ENCODE measurements at places on chromosomes 6 and 20. TPM values are rescaled to one million over a fixed set of nuclear protein-coding genes. Genes with fewer than 3 reads are reported as not detected.

- DNase-seq = no peak
- H3K4me1 ChIP-seq = no peaks in the 10 kb centered on the region
- no peak overlapping the region for H3K27ac ChIP-seq
- H3K4me3 ChIP-seq = no peak overlapping the region
- H3K27me3 ChIP-seq = no peaks in the 10 kb centered on the region
These were observed 386.0 kb downstream of the SMOC2 start for GRCh38 chr6:168826726-168827585.

DNA sequence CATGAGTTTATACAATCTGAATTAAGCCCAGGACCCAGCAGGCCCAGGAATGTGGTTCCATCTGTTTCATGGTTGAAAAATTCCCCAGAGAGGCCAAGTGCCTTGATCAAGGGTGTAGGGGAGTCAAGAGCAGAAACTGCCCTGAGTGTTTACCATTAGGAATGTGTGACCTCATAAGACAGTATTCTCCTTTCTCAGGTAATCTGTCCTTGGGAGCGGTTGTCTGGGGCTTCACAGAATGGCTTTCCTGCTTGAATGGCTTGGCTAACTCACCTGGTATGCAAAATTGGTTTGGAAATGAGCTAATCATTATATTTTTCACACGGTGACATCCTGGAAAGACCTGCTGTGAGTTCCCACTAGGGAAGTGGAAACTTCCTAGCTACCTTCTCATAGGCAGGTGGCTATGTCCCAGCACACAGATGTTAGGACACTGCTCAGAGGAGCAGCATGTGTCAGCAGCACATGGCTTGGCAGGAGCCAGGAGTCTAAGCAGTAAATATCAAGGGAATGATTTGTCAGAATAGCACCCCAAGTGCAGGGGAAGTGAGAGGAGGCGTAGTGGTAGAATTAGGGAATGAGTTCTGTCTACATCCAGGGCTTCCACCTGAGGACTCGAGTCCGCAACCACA lies 17.7 kb downstream of the CLIC5 start:
- H3K4me3 ChIP-seq = no peak overlapping the region
- no peaks in the 10 kb centered on the region for H3K4me1 ChIP-seq
- H3K27me3 ChIP-seq = no peaks in the 10 kb centered on the region
- no peak overlapping the region for H3K27ac ChIP-seq

GRCh38 chr6:100105138-100105537 lies 111.1 kb upstream of the MCHR2 start:
- peaks cover 2% of the 10 kb centered on the region for H3K27me3 ChIP-seq
- DNase-seq = no peak
- no peaks in the 10 kb centered on the region for H3K36me3 ChIP-seq
- no peak overlapping the region for H3K27ac ChIP-seq

DNA sequence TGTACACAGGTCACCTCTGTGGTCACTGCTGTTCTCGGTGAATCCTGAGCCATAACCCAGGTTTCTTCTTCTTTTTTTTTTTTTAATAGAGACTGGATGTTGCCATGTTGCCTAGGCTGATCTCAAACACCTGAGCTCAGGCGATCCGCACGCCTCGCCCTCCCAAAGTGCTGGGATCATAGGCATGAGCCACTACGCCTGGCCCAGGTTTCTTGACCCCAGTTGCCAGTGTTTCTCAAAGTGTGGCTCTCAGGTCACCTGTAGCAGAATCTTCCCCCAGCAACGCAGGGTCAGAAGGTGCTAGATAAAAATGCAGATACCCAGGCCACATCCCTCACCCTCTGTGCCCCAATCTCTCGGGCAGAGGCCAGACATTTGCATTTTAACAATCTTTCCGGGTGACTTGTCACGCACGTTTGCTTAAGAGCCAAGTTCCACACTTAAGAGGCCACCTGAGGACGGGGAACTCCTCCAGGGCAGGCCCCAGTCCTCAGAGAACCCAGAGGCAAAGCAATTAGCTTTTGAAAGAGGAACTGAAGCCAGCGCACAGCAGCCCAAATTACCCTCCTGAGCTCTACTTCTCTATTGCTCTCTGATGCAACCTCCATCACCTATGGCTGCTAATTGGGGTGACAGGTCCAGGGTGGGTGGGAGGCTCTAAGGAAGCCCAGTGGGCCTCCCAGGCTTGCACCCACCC lies 81.8 kb downstream of the NFATC2 start:
- peaks cover 53% of the 10 kb centered on the region for H3K4me1 ChIP-seq
- no peak overlapping the region for H3K4me3 ChIP-seq
- peak; percentile 88 for DNase-seq

DNA sequence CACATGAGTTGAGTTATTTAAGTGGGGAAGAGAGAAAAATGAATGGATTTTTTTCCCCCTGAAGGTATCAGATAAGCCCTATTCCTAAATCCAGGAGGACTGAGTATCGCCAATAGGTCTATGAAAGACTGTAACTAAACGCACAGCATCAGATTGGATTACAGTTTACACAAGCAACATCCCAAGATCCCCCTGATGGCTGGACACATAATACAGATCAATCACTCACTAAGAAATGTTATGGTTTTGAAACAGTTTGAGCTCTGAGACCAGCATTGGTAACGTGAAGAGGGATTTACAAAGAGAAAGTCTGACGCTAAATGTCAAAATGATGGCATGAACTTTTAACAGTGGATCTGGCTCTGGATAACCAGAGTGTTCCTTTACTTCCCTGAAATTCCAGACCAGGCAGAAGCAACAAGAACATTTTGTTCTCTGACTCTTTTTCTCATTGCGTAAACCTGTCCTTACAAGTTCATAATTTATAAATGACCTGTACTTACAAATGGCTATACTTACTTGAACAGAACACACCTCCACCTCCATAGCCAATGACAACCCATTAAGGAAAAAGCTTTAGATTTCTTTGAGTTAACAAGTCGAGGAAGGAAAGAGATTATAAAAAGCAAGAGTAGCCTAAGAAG lies 131.8 kb upstream of the BEND3 start:
- H3K36me3 ChIP-seq = no peaks in the 10 kb centered on the region
- no peak overlapping the region for H3K27ac ChIP-seq
- no peaks in the 10 kb centered on the region for H3K27me3 ChIP-seq
- no peak overlapping the region for H3K4me3 ChIP-seq
- no peak for DNase-seq

- H3K27ac ChIP-seq = peak overlapping the region; percentile 58
- peaks cover 26% of the 10 kb centered on the region for H3K4me1 ChIP-seq
- no peaks in the 10 kb centered on the region for H3K27me3 ChIP-seq
- peak overlapping the region; percentile 50 for H3K4me3 ChIP-seq
These were observed 18.7 kb downstream of the HLA-DMB start for GRCh38 chr6:32922083-32922482.

DNA sequence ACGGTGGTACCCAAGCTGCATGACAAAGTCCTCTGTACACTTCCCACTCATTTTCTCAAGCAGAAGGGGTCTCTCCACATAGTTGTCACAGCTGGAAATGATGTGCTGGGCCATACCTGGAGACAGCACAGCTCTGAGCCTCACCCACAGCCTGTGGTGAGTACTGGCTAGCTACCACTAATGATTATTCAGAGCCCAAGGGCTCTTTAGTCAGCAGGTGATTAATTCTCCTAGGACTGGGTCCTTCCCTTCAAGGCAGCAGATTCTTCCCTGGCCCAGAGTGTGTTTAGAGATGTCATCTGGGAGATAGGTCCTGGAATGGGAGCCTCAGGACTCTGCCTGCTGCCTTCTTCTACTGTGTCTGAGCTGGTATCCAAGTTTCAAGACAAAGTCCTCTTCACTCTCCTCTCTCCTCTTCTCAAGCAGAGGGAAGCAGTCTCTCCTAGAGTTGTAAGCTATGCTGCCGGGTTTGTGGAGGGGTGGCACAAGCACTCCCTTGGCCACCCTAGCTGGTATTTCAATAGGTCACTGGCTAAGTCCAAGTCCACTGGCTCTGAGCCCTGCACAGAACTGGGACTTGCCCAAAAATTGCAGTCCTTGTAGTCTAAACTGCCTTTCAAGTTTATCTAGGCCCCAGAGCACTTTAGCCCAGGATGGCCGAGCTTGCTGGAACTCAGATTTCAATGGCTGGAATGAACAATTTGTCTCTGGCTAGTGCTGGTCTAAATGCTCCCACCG lies 49.8 kb upstream of the VGLL2 start:
- H3K36me3 ChIP-seq = no peaks in the 10 kb centered on the region
- H3K27me3 ChIP-seq = no peaks in the 10 kb centered on the region
- no peak overlapping the region for H3K4me3 ChIP-seq
- no peaks in the 10 kb centered on the region for H3K4me1 ChIP-seq
- H3K27ac ChIP-seq = no peak overlapping the region

DNA sequence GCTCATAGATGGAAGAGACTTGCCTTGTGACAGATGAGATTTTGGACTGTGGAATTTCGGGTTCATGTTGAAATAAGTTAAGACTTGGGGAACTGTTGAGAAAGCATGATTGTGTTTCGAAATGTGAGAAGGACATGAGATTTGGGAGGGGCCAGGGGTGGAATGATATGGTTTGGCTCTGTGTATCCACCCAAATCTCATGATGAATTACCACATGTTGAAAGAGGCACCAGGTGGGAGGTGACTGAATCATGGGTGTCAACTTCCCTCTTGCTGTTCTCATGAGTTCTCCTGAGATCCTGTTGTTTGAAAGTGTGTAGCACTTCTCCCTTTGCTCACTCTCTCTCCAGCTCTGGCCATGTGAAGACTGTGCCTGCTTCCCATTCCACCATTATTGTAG lies 17.9 kb downstream of the AHI1 start:
- H3K27me3 ChIP-seq = no peaks in the 10 kb centered on the region
- DNase-seq = no peak

DNA sequence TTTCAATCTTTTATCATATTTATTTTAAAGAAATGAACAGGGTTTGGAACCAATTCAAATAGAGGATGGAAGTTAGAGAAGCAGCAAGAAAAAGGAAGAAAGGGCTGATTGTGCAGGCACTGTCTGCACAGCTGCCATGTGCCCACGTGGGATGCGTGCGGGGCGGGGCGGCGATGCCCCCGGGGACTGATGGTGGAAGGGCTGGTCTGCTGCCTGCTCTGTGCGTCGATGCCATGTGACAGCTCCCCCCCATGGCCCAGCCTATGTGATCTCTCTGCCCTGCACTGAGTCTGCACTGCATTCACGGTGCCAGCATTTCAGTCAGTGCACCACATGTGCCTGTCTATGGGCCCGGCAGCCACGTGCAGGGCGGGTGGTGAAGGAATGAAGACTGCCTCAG lies 96.4 kb downstream of the IRF4 start:
- no peaks in the 10 kb centered on the region for H3K27me3 ChIP-seq
- H3K27ac ChIP-seq = peak overlapping the region; percentile 13
- peak; percentile 92 for DNase-seq
- H3K4me3 ChIP-seq = no peak overlapping the region
- H3K4me1 ChIP-seq = peaks cover 57% of the 10 kb centered on the region

- H3K27me3 ChIP-seq = no peaks in the 10 kb centered on the region
- no peak overlapping the region for H3K27ac ChIP-seq
- H3K4me1 ChIP-seq = no peaks in the 10 kb centered on the region
- no peak overlapping the region for H3K4me3 ChIP-seq
These were observed 76.0 kb downstream of the RSPH3 start for GRCh38 chr6:158923805-158924498.

DNA sequence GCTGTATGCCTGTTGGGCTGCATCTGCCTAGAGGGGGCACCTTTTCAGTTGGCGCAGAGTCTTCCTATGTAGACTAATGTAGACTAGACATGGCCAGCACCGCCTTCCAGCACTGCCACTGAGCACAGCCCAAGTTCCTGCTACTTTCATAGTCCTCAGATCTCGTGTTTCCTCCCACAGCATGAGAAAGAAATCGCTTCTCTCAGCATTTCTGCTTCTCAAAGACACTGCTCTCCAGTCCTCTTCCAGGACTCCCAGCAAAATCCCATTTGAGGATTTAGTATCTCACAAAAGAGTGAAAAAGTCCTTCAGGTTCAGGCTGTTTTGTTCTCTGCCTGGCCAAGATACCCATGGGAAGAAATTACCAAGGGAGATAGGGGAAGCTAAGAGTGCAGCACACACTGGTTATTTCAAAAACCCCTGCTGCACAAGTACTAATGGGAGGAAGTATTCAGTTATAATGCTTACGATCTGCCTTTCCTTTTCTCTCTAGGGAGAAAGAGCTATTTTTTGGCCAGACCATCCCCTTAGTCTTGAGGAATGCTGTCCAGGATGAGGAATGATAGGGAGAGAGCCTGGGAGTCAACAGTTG lies 35.7 kb downstream of the OGFRL1 start:
- DNase-seq = no peak
- no peaks in the 10 kb centered on the region for H3K27me3 ChIP-seq

DNA sequence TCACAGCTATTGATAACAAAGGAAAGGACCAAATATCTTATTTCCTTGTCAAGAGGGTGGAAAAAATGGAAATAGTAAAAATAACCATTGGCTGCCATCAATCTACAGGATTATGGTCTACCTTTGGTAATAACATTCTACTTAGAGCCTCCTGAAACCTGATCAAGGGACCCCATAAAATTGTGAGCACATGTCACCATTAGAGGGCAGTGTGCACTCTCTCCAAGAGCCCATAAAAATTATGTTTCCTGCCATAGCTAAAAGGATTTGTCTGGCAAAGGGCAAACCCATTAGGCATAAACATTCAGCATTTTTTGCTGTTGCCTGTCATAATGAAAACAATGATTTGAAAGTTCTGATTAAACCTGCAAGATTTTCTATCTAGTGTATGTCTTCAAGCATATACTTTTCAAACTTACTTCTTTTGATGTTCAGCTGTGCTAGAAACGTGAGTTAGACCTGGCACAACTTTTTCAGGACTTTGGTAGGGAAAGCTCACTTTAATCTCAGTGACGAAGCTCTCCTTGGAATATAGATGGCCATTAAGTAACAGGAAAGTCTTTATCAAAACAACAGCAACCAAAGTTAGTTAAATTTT lies 120.7 kb upstream of the ZFP64 start:
- H3K27ac ChIP-seq = no peak overlapping the region
- no peaks in the 10 kb centered on the region for H3K36me3 ChIP-seq
- no peaks in the 10 kb centered on the region for H3K27me3 ChIP-seq
- H3K4me1 ChIP-seq = no peaks in the 10 kb centered on the region
- peak; percentile 60 for DNase-seq

- no peak overlapping the region for H3K27ac ChIP-seq
- H3K4me1 ChIP-seq = peaks cover 5% of the 10 kb centered on the region
- no peak for DNase-seq
- no peaks in the 10 kb centered on the region for H3K27me3 ChIP-seq
These were observed 75.7 kb upstream of the UST start for GRCh38 chr6:148671085-148671484.

GRCh38 chr20:56760610-56761009 lies 131.5 kb downstream of the TFAP2C start:
- H3K4me1 ChIP-seq = no peaks in the 10 kb centered on the region
- no peak overlapping the region for H3K4me3 ChIP-seq
- DNase-seq = no peak
- no peaks in the 10 kb centered on the region for H3K27me3 ChIP-seq

GRCh38 chr6:56911847-56912246 lies 43.1 kb upstream of the BEND6 start:
- no peak overlapping the region for H3K27ac ChIP-seq
- no peaks in the 10 kb centered on the region for H3K27me3 ChIP-seq
- H3K4me3 ChIP-seq = no peak overlapping the region
- no peaks in the 10 kb centered on the region for H3K36me3 ChIP-seq
- H3K4me1 ChIP-seq = no peaks in the 10 kb centered on the region

GRCh38 chr6:38187811-38188590 lies 368.5 kb downstream of the ZFAND3 start:
- no peak overlapping the region for H3K27ac ChIP-seq
- no peaks in the 10 kb centered on the region for H3K27me3 ChIP-seq
- H3K4me3 ChIP-seq = no peak overlapping the region
- H3K36me3 ChIP-seq = no peaks in the 10 kb centered on the region

GRCh38 chr6:24148154-24148570 lies 22.1 kb downstream of the NRSN1 start:
- H3K4me1 ChIP-seq = no peaks in the 10 kb centered on the region
- H3K4me3 ChIP-seq = no peak overlapping the region
- no peaks in the 10 kb centered on the region for H3K27me3 ChIP-seq
- H3K36me3 ChIP-seq = no peaks in the 10 kb centered on the region
- no peak for DNase-seq

Gene LY6G5B
- polyA plus RNA-seq = 28.4 TPM

Gene TCF21
- polyA plus RNA-seq = not detected

Gene SPDEF
- polyA plus RNA-seq = 0.32 TPM

Gene NCOA5
- polyA plus RNA-seq = 28.8 TPM

Gene MANEA
- polyA plus RNA-seq = 2.8 TPM

Data from B cell (primary cell).